ENCODE measurements at places on chromosomes 6 and 20.
A peak's percentile ranks its signal among the peaks of the same experiment; 100 is the strongest.

GRCh38 chr20:47256668-47257236 is 99.7 kb downstream of the ZMYND8 start:
- peak; percentile 59 for DNase-seq

DNA sequence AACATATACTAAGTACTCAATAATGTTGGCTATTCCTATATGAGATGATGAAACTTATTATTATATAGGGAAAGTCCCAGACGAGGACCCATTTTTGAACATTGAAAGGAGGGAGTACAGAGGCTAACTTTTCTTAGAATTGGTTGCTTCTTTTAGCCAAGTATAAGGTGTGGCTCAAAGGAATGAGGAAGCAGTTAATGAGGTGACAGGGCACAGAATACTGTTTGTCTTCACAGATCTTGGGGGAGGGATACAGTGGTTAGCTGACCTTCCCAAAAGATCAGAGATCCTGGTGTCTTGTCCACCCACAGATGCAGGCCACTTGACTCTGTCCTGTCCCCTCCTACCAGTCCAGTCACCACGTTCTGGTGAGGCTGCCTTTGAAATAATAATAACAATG is 67.8 kb upstream of the EPB41L1 start:
- DNase-seq, result no peak

DNA sequence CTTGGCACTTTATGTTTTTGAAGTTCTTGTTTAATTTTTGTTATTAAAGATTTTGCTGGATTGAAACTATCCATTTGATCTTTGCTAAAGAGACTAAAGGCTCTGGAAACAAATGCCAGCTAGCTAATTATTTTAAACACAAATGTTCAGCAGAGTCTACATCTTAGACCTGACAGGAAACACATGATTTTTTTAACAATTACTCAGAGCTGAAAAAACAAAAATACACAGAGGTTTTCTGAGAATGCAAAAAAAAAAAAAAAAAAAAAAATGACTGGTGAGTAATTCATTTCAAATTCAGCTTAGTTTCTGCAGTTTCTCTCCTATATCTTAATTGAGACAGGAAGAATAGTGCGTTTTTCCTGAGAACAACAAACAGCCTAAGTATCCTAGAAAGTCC is 448.0 kb downstream of the TENT5A start:
- no peak for DNase-seq

GRCh38 chr6:143882401-143882930 is 18.2 kb downstream of the ZC2HC1B start:
- no peak for DNase-seq

DNA sequence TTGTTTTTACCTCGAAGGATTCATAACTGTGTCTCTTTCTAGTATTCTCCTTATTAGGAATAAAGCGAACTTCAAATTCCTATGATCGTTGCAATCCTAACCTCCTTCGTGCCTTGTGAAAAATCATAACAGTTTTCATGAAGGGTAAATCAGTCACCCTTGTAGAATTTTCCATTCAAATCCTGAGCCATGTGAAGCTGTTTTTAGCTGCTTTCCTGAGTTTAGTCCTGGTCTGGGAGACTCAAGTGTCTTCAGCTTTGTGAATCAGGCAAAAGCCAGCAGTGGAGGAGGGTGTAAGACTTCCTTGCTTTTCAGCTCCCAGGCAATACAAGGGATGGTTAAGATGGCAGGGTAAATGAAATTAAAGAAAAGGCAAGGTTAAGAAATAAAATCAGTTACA is 24.3 kb downstream of the GCNT2 start:
- no peak for DNase-seq

DNA sequence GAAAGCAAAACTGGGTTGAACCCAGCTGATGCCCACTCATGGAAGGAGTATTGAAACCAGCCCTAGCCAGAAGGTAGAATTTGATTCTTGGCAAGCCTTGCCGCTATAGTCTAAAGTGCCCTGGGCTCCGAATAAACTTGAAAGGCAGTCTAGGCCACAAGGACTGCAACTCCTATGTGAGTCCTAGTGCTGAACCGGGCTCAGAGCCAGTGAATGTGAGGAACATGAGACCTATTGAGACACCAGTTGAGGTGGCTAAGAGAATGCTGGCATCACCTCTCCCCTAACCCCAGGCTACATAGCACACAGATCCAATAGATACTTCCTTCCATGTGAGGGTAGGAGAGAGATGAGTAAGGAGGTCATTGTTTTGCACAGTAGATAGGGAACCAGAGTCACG is 3.5 kb upstream of the DEFB110 start:
- DNase-seq, result no peak

DNA sequence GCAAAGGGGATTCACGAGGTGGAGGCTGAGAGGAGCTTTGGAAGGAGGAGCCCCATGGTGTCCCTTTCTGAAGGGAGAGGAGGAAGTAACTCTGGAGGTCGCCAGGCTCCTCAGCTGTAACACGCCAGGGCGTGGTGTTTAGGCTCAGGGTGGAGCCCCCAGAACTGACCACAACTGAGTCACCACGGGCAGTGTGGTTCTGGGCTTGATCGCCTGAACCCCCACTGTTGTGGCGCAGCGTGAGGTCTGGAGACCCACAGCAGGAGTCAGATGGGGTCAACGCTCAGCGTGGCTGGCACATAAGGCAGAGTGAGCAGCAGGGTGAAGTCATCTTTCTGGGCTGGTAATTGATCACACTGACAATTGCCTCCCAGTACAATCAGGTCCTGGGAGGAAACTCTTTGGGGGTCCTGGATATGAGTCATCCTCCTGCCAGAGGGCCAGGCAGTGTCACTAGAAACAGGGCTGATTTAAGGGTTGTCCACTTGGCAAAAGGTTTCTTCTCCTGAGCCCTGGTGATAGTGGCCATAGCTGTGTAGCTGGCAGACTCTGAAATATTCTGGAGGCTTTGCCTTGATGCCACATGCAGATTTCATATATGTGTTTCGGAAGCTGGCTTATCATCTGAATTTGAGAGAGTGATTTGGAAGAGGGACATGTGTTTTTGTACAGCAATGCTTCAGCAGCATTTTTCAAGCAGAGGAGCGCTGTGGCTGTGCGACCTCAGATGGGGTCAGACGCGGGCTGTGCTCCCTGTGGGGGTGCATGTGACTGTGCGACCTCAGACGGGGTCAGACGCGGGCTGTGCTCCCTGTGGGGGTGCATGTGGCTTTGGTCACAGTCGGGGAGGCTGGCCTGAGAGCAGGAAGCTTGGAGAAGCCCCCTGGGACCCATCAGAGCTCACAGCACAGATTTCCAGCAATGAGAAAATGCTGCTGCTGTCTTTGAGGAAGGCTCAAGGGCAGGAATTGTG is 50.0 kb downstream of the SYNJ2 start:
- DNase-seq, result peak; percentile 92

DNA sequence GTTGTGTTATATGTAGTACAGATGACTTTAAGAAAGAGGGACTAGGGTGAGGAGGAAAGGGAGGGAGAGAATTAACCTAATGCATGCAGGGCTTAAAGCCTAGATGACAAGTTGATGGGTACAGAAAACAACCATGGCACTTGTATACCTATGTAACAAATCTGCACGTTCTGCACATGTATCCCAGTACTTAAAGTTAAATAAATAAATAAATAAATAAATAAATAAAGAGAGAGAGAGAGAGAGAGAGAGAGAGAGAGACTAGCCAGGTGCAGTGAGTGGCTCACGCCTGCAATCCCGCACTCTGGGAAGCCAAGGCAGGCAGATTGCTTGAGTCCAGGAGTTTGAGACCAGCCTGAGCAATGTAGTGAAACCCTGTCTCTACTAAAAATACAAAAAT is 11.5 kb upstream of the CARMIL1 start:
- no peak for DNase-seq

- no peak for DNase-seq
These were observed 39.4 kb downstream of the TRAF3IP2 start for GRCh38 chr6:111566222-111566734.

GRCh38 chr6:44142835-44143234 is 15.5 kb downstream of the TMEM63B start:
- no peak for DNase-seq

- peak; percentile 45 for DNase-seq
These were observed 639 bp upstream of the RCAN2 start for GRCh38 chr6:46491628-46492547.

DNA sequence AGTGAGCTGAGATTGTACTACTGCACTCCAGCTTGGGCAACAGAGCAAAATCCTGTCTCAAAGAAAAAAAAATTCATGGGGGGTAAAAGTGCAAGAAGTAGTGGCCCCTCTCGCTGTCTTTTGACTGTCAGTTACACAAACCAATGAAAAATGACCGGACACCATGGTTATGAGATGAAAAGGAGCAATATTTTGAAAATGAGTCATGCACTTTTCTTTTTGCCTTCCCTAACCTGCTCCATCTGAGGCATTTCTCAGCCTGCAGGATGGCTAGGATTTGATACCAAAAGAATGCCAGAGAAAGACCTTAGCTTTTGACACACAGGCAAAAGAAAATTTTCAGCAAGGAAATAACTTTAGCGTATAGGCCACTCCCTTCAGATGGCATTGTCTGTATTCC is 181.7 kb upstream of the ARID1B start:
- peak; percentile 67 for DNase-seq

DNA sequence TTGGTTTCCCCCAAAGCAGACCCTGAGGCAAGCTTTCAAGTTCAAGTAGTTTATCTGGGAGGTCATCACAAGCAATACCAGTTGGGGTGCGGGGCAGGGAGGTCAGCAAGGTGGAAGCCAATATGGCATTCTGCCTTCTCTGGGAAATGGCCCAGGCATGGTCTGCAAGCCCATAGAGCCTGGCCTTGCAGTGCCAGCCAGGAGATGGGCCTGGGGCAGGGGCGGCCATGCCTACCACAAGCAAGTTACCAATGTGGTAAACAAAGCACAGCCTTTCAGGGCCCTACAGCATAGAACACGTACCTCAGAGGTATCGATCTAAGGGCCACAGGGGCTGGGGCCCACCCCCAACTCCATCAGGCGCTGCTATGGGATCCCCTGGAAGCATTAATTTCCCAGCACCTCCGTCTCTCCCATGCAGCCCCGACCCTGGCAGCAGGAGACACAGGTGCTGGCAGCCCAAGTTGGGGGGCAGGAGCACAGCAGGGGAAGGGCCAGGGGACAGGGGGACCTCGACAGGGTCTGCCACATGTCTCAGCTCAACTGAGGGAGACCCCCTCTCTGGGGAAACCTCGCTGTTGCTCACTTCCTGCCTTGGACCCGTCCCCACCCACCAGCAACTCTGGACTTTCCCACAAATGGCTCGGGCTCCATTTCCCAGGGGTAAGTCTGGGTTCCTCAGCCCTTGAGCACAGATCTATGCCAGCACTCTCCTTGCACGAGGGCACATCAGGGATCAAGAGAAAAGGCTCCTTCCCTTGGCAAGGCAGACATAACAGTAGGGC is 369.0 kb downstream of the PREX1 start:
- no peak for DNase-seq

DNA sequence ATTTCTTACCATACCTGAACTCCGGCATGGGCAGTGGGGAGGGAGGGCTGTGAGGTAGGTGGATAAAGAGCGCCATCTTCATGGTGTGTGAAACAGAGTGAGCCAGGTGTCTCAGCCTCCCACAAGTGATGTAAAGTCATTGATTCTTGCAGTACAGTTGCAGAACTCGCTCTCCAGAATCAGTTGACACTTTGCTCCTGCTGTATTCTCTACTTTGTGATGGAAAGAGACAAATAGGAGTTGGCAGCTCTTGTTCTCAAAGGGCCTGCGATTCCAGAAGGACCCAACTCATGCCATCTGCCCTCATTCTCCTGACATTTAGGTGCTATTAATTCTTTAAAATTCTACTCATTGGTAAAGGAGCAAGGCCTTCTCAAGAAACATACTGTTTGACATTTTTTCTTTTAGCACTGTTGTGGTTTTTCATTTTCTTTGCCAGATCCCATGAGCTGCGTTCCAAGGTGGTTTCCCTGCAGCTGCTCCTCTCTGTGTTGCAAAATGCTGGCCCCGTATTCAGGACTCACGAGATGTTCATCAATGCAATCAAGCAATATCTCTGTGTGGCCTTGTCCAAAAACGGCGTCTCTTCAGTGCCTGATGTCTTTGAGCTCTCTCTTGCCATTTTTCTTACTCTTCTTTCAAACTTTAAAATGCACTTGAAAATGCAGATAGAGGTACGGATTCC is 49.3 kb downstream of the ARFGEF2 start:
- DNase-seq, result no peak

Measured in astrocyte of the hippocampus (primary cell).